ENCODE measurements at places on chromosomes 16 and 17. TPM values are rescaled to one million over a fixed set of nuclear protein-coding genes. Genes with fewer than 3 reads are reported as not detected.

DNA sequence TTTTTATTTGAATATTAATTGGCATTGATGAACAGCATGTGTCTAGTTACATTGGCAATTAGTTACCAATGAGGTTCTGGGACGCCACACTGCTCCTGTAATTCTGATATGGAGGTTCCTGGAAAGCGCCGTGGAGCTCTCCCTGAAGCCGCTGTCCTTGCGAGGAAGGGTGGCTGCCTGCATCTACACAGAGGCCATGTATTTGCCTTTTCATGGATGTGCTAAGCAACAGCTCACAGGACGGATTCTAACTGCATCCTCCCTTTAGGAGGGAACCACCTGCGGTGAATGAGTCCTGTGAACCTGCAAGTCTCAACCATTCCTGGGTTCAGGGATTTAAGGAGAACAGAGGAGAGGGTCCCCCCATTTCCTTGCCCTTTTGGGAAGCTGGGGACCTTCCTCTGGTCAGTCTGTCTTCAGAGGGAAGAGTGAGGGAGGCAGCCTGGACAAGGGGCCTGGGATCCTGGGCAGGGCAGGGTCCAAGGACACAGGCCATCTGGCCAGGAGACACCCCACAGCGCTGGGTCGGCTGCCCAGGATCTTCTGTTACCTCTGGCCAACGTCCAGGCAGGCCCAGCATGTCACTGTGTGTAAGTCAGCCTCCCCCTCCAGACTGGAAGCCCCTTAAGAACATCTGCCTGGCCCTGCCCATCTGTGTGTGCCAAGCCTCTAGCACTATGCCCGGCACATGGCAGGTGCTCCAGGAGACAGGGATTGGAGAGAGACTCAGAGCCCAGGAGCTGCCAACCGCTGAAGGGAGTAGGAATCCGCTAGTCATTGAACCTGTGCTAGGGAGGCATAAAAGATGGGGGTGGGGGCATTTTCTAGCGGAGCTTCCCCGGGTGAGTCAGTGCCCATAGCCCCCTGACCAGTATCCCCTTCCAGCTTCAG is 314.1 kb upstream of the TNRC6C start:
- peak; percentile 37 for DNase-seq

DNA sequence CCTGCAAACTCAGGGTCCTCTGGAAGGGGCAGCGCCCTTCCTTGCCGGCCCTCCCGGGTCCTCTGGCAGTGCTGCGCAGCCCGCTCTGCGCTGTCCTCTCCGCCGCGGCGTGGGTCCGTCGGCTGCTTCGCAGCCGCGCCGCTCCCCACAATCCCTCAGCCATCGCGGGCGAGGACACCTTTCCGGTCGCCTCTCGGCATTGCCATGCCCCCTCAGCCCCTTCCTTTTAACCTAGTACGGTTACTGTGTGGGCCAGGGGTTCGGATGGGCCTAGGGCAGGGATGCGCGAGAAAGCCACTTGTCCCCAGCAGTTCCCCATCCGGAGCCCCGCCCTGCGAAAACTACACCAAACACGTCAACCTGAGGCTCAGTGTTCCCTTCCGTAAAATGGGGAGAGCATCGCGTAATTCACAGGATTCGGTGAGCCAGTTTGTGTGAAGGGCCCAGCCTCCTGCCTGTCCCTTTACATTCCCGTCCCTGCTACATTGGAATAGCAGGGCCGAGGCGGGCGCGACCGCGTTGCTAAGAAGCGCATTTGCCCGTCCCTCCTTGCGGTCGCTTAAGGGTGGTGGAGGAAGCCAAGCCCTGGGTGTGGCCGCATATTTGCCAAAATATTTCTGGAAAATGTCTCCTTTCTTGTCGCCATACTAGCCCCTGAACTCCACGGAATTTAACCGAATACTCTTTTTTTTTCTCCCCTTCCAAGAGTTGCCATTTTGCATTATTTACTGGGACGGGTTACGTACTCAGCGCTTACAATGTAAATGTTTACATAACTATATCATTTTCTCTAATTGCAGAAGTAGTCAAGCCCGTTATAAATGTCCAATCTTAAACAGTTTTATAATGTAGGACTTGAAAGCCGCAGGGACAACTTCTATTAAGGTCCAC is 13.2 kb downstream of the COPZ2 start:
- peak; percentile 77 for DNase-seq

- DNase-seq, result no peak
These were observed 188.0 kb downstream of the CDH11 start for GRCh38 chr16:64933885-64934284.

CA7 gene
- total RNA-seq, result not detected

- DNase-seq, result peak; percentile 90
These were observed 24.3 kb upstream of the LASP1NB start for GRCh38 chr17:38900978-38901656.

LITAFD gene
- not detected for total RNA-seq

GRCh38 chr17:50681263-50682200 is 26.2 kb downstream of the ANKRD40 start:
- no peak for DNase-seq

- DNase-seq, result no peak
These were observed 42.1 kb upstream of the ZC3H18 start for GRCh38 chr16:88527937-88528743.

TNFSF13 gene
- 2.5 TPM for total RNA-seq

DNA sequence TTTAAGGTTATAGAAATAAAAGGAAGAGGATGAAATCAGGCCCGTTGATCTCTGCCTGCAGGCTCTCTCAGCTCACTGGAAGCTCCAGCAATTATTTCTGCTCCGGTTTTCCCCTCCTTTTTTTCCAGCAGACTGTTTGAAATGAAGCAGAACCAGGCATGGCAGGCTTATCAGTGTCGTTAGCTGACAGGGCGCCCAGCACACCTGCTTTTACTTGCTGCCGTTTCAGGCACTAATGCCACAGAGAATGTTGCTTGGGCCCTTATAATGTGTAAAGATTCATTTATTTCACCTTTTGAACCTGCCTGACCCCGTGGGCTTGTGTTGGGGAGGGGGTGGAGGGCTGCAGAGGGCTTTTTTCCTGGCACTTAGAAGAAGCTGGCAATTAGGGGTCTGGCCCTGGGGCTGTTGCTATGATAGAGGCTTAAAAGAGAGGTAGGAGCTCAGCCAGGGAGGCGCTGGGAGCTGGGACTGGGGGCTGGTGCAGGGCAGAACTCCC is 108.1 kb downstream of the IRX3 start:
- no peak for DNase-seq

DNA sequence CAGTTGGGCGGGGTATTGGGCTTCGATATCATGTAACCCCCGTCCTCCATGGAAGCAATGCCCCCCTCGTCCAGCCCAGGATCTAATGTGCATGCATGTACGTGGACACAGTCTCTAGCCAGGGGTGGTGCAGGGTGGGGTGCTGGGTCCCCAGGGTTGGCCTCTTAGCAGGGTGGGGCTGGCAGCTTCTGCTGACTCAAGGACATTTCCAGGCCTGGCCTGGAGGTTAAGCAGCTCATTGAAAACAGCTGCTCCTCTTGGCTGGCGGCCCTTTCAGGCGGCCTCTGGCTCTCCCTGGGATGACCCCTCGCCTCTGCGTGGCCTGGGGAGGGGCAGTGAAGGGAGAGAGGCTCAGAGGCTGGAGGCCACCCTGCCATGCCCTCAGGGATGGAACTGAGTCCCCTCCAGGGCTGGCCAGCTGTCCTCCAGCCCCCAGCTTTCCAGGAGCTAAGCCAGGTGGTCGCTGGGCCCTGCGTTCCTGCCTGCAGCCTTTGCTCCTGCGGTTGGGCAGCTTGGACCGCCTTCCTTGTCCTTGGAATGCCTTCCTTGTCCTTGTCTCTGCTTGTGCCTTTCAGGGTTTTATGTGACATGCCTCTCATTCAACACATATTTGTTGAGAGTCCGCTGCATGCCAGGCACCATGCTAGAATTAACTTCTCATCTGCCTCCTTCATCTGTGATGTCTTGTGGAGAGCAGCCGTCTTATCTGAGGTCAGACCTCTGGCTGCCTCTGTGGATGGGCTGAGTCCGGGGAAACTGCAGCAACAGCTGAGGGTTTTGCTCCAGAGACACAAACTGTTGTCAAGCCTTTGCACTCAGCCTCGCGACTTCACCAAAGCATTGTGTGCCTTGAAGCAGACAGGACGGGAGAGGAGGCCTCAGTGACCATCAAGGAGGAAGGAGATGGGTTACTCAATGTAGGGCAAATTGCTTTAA is 26.6 kb downstream of the MRC2 start:
- no peak for DNase-seq

DNA sequence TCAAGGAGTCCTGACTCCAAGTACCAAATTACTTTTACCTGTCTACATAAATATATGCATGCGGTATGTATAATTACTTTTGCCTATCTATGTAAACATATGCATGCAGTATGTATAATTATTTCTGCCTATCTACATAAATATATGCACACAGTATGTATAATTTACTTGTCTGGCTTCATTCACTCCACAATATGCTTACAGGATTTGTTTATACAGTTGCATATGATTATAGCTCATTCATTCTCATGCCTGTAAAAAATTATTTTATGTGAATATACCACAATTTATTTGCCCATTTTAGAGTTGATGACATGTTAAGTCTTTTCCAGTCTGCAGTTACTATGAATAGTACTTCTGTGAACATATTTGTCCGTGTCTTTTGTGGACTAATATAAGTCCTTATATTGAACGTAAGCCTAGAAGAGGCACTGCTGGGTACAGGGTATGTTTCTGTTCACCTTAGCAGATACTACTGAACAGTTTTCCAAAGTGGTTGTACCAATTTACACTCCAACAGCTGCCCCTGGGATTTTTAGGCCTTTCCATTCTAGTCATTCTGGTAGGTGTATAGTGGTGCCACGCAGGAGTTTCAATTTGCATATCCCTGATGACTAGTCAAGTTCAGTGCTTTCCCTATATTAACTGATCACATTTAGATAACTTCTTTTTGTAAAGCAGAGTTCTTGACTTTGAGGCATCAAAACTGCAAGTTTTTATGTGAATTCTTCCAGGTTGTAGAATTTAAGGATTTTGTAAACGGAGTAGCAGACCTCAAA is 47.0 kb downstream of the MARVELD3 start:
- no peak for DNase-seq

DNA sequence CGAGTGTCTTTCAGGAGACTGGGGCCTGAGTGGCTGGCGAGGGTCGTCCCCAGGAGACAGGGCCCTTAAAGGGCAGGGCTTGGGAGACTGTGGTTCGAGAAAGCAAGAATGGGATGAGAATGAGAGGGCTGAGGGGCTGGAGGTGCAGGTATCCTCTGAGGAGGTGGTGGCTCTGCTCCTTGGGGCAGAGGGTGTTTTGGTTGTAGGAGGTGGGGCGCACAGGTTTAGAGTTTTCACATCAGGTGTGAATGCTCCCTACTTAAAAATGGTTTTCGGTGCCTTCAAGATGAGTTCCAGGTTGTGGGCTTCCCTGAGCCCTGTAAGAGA is 430 bp downstream of the BCAS3 start:
- DNase-seq, result no peak

ADAMTS18 gene
- not detected for total RNA-seq
